ENCODE measurements at places on chromosomes 1 and 21. TPM values are rescaled to one million over a fixed set of nuclear protein-coding genes. Genes with fewer than 3 reads are reported as not detected.

The LCE1B gene
- not detected for total RNA-seq

The RNF2 gene
- total RNA-seq = 15.7 TPM

The CCDC27 gene
- not detected for total RNA-seq

The DNAI4 gene
- 10.3 TPM for total RNA-seq

- no peaks in the 10 kb centered on the region for H3K36me3 ChIP-seq
- H3K27ac ChIP-seq = peak overlapping the region; percentile 97
- H3K4me3 ChIP-seq = peak overlapping the region; percentile 79
- no peak for DNase-seq
- H3K27me3 ChIP-seq = no peaks in the 10 kb centered on the region
These were observed 1.8 kb downstream of the PLPP3 start for GRCh38 chr1:56577406-56578137.

Data from vagina (tissue), 2 donors.